Kidney epithelial cell (primary cell): ENCODE measurements at places on chromosomes 11 and 22. TPM values are rescaled to one million over a fixed set of nuclear protein-coding genes. Genes with fewer than 3 reads are reported as not detected.

DNA sequence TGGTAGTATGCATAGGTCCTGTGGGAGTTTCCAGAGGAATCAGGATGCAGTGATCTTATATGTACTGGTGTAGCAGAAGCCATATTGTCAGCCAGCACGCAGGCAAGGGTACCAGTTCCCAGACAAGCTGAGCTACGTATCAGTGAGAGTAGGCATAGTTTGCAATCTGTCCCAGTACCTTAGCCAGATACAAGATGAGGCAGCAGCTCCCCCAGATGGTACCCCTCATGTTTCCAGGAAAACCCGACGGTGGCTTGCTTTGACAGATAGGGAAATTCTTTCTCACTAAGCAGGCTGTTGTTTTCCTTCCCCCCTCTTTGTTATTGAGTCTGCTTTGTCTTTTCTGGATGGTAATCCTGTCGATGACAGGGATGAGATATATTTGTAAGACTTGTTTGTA lies 109.7 kb upstream of the RRM1 start:
- no peak for DNase-seq

DNA sequence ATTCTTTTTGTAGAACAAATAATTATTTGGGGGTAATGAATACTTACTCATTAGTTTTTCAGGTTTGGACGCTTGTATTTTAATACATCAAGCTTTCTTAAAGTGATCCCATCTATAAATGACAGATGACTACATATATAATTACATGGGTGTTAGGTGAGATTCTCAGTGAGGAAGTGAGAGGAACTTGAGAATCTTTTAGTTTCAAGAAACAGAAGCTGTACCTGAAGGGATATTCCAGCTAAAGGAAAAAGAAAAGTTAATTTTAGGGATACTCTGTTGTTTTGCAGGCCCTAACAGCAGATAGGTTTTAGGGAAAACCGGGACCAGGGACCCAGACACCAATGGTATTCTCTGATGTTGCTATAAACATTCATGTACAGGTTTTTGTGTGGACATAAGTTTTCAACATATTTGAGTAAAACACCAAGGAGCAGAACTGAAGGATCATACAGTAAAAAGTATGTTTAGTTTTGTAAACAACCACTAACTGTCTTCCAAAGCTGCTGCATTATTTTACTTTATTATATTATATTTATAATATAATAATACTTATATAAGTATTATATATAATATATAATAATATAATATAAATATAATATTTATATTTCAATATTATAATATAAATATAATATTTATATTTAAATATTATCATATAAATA lies 24.1 kb upstream of the PHOX2A start:
- no peak for DNase-seq

Gene NELL1
- total RNA-seq = 0.14 and 0.17 TPM in 2 replicates

DNA sequence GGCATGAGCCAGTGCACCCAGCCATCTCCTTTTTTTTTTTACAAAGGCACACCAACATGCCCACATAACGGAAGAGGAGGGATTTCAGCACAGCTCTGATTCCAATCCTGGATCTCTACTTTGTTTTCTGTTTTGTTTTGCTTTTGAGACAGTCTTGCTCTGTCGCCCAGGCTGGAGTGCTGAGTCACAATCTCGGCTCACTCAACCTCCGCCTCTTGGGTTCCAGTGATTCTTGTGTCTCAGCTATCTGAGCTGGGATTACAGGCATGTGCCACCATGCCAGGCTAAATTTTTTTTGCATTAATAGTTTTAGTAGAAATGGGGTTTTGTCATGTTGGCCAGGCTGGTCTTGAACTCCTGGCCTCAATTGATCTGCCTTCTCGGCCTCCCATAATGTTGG lies 28.1 kb downstream of the VSTM5 start:
- DNase-seq = peak; percentile 26

Gene HBG1
- total RNA-seq = not detected in 2 replicates

GRCh38 chr11:113519989-113520613 lies 44.9 kb upstream of the DRD2 start:
- DNase-seq = no peak

GRCh38 chr11:88303037-88303436 lies 34.5 kb downstream of the CTSC start:
- no peak for DNase-seq

GRCh38 chr11:42593441-42593840 lies 718.4 kb upstream of the API5 start:
- DNase-seq = no peak

Gene KDM4D
- 1.5 and 2.7 TPM in 2 replicates for total RNA-seq

DNA sequence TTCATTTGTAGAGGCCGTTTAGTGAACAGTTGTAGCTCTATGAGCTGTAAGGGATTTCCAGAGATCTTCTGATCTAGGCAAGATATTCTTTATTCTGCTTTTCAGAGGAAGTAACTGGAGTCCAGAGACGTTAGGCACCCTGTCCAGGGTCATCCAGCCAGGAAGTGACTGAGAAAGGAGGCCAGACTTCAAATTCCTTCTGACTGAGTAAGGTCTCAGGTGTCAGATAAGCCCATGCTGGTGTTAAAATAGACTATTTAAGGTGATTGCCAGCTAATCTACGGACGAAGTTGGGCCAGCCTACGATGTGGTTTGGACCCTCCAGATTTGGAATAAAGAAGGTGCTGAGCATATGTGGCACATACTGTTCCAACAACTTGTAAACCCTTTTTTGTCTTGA lies 54.6 kb downstream of the GRIK4 start:
- DNase-seq = no peak

Gene OR51I1
- not detected in 2 replicates for total RNA-seq

DNA sequence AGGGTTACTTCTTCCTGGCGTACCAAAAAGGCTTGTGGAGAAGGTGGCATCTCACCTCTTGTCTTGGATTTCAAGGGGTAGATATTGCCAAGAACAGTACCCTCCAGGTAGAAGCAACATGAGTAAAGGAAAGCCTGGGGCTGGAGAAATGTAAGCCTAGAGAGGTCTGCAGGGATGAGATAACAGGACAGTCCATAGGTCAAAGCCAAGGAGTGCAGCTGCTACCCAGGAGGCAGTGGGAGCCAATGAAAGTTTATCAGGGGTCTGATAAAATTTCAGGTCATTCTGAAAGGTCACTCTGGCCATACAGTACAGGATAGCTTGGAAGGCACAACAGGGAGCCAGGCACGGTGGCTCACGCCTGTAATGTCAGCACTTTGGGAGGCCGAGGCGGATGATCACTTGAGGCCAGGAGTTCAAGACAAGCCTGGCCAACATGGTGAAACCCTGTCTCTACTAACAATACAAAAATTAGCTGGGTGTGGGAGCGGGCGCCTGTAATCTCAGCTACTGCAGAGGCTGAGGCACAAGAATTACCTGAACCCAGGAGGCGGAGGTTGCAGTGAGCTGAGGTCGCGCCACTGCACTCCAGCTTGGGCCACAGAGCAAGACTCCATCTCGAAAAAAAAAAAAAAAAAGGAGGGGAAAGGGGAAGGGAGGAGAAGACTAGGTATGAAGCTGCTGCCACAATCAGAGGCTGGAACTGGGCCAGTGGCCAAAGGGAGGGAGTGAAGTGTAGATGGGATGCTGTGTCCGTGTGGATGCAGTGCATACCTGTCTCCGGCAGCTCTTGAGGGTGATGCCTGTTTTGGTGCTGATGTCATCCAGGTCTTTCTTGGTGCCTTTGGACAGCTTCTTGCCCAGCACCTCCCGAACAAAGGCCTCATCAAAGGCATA lies 1.2 kb downstream of the FIBP start:
- DNase-seq = no peak

DNA sequence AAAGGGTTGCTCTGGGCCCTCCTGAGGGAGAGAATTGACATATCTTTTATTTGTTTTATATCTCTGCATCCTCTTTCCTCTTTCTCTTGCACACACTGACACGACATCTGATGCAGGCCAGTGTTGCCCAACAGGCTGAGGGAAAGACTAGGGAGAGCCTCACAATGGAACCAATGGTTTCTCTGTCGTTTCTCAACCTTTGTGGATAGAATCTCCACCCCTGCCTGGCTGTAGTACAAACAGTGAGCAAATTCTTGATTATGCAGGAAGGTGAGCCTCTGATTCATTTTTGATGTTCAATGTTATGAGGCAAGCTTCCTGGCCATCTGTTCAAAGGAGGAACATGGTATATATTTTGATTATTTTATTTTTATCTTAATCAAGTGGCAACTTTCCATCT lies 49.8 kb upstream of the PLET1 start:
- DNase-seq = no peak

Gene GAS2
- total RNA-seq = 0.46 and 3.9 TPM in 2 replicates

Gene MS4A6E
- not detected in 2 replicates for total RNA-seq

DNA sequence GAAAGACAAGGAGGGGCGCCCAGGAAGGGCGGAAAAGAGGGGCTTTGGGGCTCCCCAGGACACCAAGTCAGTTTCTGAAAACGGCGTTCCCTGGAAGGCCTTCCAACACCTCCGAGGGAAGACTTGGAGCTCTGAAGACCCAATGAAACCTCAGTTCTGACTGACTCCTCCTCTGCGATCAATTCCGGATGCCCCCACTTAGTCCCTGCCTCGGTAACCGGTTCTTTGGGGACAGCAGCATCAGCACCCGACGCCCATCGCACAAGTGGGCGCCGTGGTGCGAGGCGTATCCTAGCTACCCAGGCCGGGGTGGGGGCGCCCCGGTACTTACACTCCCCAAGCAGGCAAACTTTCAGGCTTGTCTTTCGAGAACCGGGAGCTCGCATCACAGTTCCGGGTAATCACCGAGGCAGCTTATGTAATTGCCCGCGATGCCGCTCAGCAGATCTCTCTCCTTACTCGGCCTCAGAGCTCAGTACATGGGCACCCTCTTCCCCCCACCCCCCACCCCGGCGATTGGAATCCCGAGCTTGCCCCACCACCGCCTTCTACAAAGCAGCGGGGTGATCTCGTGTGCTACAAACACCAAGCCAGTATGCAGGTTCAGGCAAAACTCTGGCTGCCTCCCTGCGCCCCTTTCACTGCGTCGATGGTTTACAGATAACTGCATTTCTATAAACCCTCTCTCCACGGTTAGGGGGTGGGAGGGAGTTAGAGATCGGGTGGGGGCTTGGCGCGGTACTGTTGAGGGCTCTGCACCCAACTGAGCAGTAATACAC lies 2.0 kb downstream of the TENM4 start:
- DNase-seq = no peak

Gene OR5A1
- total RNA-seq = not detected in 2 replicates

Gene SLC7A4
- total RNA-seq = 2.3 and 2.7 TPM in 2 replicates

Gene TRPM5
- not detected in 2 replicates for total RNA-seq

DNA sequence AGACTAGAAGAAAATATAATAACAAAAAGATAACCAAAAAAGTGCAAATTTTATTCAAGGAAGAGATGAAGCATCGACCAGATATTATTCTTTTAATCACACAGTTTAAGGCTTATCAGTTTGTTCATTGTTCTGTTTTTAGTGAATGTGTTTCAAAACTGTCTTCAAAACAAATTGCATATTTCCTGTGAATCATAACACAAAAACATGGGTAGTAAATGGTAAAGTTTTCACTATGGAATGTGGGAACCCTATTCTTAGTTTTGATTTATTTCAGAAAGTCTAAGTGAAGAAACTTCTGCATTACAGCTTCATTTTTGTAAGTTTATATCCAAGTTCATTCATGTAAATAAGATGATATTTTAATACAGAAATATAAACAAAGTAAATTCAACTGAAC lies 207.6 kb upstream of the LUZP2 start:
- DNase-seq = no peak

Gene FUT4
- total RNA-seq = 12.3 and 13.4 TPM in 2 replicates

Gene DDX25
- total RNA-seq = 1.2 and 1.5 TPM in 2 replicates

DNA sequence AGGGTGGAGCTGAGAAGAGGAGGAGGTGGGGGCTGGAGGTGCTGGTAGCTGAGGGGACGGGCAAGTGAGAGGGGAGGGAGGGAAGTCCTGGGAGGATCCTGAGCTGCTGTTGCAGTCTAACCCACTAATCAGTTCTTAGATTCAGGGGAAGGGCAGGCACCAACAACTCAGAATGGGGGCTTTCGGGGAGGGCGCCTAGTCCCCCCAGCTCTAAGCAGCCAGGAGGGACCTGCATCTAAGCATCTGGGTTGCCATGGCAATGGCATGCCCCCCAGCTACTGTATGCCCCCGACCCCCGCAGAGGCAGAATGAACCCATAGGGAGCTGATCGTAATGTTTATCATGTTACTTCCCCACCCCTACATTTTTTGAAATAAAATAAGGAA lies 24.4 kb downstream of the FADS3 start:
- DNase-seq = no peak

GRCh38 chr11:63274776-63275175 lies 31.4 kb upstream of the SLC22A25 start:
- no peak for DNase-seq

- no peak for DNase-seq
These were observed 157.8 kb upstream of the GRK3 start for GRCh38 chr22:25406510-25407210.

GRCh38 chr22:39995393-39996252 lies 869 bp downstream of the FAM83F start:
- DNase-seq = no peak

DNA sequence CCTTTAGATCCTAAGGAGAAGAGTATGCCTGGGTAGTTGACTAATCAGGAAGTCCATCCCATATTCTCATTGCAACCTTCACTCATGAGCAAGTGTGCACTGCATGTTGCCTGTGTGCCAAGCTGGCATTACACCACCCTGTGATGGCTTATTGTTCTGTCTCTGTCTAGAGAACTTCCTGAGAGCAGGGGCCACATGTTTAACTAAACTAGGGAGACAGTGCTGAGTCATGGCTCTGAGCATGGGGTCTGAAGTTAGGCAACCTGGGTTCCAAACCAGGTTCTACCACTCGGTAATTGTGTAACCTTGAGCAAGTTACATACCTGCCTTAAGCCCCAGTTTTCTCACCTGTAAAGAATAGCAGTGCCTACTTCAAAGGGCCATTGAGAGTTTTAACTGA lies 39.6 kb downstream of the CSNK2A3 start:
- peak; percentile 45 for DNase-seq

Gene SLC1A2
- not detected in 2 replicates for total RNA-seq

Gene MYOD1
- total RNA-seq = not detected in 2 replicates

Gene HYLS1
- 3.6 and 5.5 TPM in 2 replicates for total RNA-seq
